Stimulated activated naive CD8-positive, alpha-beta T cell treated with anti-CD3 and anti-CD28 coated beads, Interleukin-15, amount 100 ng/mL, for 72 hours (primary cell): ENCODE measurements at places on chromosomes 1 and 21.

DNA sequence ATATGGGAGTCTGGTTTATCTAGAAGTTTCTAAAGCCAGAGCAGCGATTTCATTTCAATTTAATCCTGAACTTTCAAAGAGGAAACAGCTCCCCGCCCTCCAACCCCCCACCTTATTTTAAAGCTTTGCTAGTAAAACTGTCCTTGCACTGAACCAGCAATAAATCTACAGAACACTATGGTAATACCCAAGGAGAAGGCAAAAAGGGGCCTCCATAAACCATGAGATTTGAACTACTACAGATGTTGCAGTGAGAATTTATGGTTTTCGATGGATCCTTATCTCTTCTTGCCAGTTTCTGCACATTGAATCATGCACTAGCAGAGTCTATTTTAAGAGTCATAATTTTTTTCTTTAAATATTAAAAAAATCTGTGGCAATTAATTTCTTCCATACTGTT, 64.8 kb upstream of the BEND5 start:
- DNase-seq, result no peak

DNA sequence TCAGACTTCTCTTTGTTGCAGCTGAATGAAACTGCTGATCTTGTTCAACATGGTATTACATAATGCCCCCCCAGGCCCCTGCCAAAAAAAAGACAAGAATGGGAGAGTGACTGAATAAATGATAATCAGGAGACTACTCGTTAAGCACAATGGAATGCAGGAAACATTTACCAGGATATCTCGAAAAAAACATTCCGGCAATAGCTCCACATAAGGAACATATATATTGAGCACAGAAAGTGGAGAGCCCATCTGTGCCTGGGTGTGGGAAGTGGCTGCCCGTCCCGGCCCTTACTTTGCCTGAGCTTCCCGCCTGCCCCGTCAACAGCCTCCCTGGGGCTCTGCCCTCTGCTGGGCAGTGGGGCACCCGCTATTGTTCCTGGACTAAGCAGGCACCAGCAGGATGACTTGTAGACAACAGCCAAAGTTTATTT, 13.3 kb downstream of the TRIM11 start:
- DNase-seq, result no peak

DNA sequence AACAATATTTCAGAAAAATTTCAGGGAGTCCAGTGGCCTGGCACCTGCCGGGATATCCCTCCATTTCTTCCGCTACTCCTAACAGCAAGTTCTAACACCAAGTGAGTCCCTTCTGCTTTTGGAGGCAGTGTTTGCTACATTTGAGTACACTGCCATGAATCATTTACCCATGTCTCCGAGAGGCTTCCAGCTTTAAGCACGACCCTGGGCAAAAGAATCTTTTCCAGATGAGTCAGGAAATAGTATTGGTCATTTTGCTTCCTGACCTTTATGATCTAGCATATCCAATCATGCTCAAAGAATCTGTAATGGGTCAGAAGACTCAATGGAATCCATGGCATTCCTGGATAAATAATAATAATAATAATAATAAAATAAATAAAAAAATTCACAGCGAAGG, 60.7 kb upstream of the FMN2 start:
- DNase-seq, result no peak

DNA sequence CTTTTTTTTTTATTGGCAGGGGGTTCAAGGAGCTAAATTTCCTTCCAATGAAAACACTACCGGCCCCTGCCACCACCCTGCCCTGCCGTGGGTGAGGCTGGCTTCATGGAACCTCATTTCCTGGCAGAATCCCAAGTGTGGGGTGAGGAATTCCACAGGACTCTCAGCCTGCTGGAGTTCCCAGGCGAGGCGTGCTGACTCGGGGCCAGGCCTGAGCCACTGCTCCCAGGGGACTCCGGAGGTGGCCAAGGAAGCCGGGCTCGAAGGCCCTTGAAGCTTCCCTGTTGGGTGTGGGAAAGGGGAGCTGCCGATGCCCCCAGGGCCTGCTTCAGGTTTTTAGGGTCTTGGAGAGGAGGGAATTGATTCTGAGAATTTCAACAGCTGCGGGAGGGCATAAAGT, 95.3 kb upstream of the ACTRT2 start:
- DNase-seq, result no peak

GRCh38 chr1:9426291-9426711, 113.0 kb upstream of the SLC25A33 start:
- peak; percentile 81 for DNase-seq

GRCh38 chr21:46037331-46038325, 56.1 kb downstream of the COL6A1 start:
- no peak for DNase-seq

DNA sequence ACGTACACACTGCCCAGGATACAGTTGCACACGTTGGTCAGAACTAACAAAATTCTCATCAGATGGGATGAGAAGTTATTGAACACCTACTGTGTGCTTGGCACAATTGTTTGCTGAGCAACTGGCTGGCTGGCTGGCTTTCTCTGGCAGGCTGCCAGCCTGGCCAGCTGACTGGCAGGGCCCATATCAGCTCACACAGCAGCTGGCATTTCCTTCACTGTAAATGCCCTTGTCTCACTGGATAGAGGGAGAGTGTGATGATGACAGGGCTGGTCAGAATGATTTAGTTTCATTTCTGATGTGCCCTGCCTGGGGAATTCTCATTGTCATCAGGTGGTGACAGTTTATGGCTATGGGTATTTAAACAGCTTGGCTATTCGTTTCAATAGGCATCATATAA, 15.8 kb downstream of the CAMK2N1 start:
- no peak for DNase-seq

GRCh38 chr1:43293896-43294760, 6.7 kb upstream of the TIE1 start:
- no peak for DNase-seq
